Heart left ventricle (tissue), 16 donors: ENCODE measurements at places on chromosomes 2 and 18.

DNA sequence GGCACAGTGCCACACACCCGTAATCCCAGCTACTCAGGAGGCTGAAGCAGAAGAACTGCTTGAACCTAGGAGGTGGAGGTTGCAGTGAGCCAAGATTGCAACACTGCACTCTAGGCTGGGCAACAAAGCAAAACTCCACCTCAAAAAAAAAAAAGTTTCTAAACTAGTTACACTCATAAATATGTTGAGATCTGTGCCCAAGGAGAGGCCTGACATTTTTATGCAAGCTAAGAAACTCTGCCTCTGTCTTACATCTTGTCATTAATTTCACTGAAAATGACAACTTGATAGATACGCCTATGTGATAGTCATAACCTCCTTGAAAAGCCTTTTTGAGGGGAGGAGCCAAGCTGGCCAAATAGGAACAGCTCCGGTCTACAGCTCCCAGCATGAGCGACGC is 412.7 kb downstream of the STK39 start:
- DNase-seq = no peak

DNA sequence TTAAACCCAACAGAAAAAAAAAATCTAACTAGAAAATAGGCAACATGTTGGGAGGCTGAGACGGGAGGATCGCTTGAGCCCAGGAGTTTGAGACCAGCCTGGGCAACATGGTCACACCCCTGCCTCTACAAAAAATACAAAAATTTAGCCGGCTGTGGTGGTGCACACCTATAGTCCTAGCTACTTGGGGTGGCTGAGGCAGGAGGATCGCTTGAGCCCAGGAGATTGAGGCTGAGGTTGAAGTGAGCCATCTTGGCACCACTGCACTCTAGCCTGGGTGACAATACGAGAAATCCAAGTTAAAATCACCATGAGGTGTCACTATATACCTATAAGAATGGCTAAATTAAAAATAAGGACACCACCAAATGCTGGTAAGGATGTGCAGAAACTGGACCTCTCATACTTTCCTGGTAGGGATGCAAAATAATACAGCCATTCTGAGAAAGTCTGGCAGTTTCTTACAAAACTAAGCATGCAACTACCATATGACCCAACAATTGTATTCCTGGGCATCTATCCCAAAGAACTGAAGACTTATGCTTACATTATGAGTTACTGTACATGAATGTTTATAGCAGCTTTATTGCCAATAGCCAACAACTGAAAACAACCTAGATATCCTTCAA is 2.2 kb downstream of the SEPTIN10 start:
- DNase-seq = no peak

DNA sequence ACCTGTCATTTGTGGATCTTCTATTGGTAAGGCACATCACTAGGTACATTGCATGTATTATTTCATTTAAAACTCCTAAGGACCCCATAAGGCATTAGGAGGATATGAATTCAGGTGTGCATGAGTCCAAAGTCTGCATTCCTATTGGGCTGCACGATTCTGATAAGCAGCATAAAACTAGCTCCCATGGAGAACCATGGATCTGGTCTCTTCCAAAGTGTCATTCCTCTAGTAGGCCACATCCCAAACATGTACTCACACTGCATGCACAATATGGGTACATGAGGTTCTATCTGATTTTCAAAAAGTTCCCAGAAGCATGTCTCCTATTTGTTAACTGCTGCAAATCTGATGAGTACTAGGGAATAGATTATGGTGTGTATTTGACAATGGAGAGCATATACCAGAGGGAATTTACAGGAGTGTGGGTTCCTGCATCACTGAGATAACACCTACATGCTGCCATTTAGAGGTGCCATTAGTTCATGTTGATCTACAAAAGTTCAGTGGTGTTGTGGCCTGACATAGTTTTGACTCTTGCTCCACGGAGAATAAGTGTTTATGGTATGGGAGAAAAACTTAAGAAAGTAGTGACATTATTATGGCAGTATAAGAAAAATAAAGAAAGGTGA is 11.3 kb downstream of the CYTIP start:
- DNase-seq = no peak

- DNase-seq = no peak
Measured at GRCh38 chr18:23336101-23336500, 117.0 kb upstream of the RIOK3 start.

DNA sequence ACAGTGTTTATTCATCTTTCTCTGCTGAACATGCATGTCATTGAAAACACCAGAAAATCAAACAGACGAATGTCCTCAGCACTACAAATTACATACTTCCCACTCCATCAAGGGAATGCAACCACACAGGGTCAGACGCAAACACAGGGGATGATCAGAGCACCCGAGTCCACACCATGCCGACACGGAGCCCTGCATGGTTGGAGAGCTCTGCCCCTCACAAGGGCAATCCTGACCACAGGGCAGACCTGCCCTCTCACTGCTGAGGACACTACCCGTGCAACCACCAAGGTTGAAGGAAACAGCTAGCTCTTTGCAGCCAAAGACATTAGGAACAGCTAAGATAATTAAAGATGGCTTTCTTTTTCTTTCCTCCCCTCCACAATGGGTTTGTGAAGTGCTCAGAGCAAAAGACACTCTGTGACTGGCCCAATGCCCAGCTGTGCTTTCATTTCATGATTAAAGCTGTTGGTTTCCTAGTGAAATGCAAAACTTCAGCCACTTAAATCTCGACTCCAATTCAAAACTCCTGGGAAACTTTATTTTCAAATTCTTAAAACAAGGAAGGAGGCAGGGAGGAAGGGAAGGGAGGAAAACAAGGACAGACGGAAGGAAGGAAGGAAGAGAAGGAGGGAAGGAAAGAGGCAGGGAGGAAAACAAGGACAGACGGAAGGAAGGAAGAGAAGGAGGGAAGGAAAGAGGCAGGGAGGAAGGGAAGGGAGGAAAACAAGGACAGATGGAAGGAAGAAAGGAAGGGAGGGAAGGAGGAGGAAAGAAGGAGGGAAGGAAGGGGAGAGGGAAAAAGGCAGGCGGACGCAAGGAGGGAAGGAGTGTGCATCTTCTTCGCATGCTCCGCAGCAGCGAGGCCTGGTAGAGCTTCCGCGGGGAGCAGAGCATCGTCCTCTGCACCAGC is 65.8 kb downstream of the NDUFA10 start:
- DNase-seq = no peak

DNA sequence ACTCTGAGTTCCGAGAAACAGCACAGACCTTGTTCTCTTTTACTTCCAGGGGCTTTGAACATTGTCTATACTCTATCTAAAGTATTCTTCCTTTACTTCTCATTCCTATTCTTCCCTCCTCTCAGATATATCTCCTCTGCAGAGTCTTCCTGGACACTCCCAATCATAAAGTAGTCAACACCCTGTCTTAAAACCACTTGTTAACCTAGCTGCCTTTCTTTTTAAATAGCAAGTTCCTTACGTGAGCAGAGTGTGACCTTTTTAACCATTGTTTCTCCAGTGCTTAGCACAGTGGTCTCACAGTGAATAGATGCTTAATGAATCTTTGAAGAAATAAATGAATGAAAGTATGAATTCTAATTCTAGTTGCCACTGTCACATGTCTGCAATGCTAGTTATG is 47.4 kb downstream of the PTRHD1 start:
- DNase-seq = no peak

DNA sequence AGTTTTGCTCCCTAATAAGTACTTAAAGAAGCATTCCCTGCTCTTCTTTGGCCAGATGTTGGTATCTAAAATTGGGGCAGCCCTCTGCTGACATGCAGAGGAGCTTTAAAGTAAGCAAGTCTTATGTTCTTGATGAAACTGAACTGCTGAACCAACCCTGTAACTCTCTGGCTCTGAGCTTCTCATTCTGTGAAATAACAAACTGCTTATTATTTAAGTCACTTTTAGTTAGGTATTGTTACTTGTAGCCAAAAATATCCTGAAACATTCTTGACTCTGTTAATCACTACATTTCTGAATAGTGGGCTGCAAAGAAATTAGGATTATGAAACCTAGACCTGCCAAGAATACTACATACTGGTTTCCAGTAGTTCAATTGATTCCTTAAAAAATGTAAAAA is 15.5 kb downstream of the PPP3R1 start:
- no peak for DNase-seq
